ENCODE measurements at places on chromosomes 13 and 19.

DNA sequence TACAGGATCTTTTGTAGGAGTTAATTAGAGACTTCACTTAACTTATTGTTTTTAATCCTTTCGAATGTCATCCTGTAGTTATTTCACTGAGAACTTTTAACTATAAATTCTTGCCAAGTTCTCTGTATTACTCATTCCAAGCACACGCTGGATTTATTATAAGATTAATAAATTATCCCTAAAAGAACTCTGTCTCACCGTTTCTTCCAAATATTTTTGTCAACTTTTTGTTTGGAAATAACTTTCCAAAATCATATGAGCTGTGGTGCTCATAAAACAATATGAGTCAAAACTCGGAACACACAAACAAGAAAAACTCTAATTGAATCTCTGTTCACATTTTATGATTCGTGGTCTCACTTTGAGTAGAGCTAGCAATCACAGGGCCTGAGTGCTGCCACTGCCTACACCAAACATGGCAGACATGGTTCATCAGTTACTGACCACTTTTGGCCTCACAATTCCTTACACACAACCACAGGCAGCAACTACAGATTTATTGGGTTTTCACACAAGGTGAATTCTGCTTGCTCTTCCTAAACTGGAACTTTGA is 412.0 kb downstream of the FGF14 start:
- DNase-seq: peak; percentile 12

DNA sequence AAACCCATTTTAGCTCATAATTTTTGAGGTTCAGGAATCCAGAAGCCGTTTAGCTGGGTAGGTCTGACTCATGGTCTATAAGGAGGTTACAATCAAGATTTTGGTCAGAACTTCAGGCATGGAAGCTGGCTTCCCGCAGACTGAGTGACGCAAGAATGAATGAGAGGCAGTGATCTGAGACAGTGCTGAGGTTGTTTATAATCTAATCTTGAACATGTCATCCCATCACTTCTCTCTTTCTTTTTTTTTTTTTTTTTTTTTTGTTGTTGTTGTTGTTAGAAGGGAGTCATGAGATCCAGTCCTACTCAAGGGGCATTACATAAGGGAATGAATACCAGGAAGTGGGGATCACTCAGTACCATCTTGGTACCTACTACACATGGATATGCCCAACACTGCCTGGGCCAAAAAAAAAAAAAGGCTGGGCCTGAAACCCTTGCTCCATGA is 217.4 kb downstream of the DLEU7 start:
- DNase-seq: peak; percentile 18

- no peak for DNase-seq
These were observed 16.8 kb downstream of the NFIC start for GRCh38 chr19:3383121-3383722.

DNA sequence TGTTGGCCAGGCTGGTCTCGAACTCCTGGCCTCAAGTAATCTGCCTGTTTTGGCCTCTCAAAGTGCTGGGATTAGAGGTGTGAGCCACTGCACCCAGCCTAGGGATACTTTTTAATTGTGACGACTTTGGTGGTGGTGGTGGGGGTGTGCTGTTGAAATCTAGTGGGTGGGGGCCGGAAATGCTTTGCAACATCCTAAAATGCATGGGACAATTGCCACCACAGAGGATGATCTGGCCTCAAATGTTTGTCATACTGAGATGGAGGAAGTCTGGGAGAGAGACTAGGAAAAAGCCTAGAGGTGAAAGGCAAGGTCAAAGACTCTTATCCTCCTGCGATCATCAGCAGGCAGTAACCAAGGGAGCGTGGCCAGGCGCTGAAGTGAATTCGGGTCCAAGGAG is 1.4 kb downstream of the NWD1 start:
- no peak for DNase-seq

GRCh38 chr13:29819143-29819542 is 31.3 kb downstream of the UBL3 start:
- DNase-seq: no peak

GRCh38 chr13:114194853-114195252 is 15.8 kb downstream of the CFAP97D2 start:
- DNase-seq: no peak

- DNase-seq: no peak
These were observed 82.4 kb downstream of the KCTD12 start for GRCh38 chr13:76803831-76804230.

All from epithelial cell of proximal tubule (primary cell).